Activated naive CD4-positive, alpha-beta T cell treated with anti-CD3 and anti-CD28 coated beads for 36 hours (primary cell): ENCODE measurements at places on chromosomes 5 and 9. TPM values are rescaled to one million over a fixed set of nuclear protein-coding genes. Genes with fewer than 3 reads are reported as not detected.

GABRG2 gene
- total RNA-seq: 0.64 TPM

CAMK2A gene
- not detected for total RNA-seq

BTNL3 gene
- not detected for total RNA-seq

PCDHA13 gene
- not detected for total RNA-seq

DNA sequence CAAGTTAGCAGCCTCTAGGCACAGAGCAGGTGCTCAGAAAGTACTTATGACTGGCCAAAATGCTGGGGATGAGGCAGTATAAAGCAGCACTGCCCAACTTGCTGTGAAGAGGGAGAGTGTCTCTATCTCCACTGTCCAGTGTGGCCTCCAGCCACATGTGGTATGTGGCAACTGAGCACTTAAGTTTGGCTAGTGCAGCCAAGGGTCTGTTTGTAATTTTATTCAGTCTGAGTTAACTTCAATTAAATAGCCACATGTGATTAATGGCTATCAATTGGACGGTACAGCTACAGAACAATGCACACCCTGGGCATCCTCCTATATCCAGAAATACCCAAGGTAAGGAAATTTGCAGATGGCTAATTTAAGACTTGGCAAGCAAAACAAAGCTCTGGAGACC is 26.9 kb downstream of the ROR2 start:
- no peak for DNase-seq

DNA sequence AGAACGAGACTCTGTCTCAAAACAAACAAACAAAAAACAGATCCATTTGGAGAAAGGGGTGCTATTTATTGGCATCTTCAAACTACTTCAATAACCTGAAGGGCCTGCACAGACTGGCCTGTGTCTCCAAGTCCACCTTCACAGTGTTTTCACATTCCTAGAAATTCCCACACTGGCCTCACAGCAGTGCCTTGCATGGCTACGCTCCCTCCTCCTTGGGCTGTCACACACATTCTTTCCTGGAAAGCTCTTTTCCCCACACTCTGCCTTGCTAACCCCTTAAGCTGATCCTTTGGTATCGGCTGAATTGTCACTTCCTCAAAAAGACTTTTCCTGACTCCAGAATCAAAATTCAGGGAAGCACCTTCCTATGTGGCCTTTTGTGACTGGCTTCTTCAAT is 19.8 kb downstream of the FAM151B start:
- no peak for DNase-seq

DNA sequence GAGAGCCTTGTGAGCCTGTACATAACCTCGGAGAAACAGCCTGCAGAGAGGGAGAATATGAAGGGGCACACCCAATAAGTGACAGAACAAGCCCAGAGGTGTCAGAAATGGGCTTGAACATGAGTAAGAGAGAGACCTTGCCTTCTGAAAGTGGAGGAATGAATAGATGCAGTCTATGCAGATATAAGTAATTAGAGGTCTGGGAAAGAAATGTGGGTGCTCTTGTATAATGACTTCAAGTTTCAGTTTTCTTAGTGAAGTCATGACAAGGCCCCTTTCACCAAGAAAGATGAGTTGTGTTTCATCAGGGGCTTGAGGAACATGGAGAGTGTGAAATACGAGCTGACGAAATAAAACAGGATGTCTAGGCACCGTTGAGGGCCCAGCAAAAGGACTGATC is 15.1 kb downstream of the GRAMD2B start:
- no peak for DNase-seq
